ENCODE measurements at places on chromosomes 4 and X.

GRCh38 chrX:30283456-30284200 is 25.6 kb downstream of the NR0B1 start:
- DNase-seq = no peak

- DNase-seq = no peak
These were observed 8.4 kb downstream of the UVSSA start for GRCh38 chr4:1355378-1355777.

DNA sequence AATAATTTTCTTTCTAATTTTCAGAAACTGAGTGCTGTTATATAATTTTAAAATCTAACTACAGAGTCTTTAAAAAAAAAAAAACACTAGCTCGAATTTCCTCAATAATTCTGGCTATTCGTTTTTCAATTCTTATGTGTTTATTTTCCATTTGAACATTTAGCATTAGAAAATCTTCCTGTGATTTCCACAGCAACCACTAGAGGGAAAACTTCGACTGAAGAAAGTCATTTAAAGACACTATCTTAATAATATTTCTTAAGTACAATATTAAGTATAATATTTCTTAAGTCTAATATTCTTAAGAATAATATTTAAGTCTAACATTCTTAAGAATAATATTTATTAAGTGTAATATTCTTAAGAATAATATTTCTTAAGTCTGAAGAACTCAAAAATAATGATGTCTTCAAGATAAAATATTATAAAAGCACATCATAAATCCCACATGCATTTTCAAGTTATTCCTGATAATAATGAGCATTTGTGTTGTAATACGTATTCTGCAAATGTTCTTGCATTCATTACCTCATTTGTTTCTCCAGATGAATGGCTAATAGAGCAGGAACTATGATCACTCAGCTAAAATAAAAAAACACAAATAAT is 118.4 kb upstream of the WDR17 start:
- DNase-seq = no peak

- no peak for DNase-seq
These were observed 470.1 kb upstream of the HS3ST1 start for GRCh38 chr4:11898796-11899195.

DNA sequence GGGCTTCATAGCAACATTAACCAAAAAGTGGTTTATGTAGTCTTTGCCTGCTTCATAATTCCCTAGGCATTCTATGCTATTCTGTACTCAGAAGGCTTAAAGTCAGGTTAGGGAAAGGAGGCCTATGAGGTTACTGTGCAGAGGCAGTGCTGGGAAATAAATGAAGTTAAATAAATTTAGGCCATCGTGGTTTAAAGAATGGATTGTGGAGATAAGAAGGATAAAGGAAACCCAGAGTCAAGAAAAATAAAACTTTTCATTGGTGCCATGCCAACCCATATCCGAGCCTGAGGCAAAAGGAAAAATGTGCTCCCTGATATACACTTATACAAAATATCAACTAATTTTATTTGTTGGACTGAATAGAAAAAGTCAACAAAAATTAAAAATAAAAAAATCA is 70.2 kb downstream of the AR start:
- DNase-seq = no peak

- DNase-seq = no peak
These were observed 103.7 kb upstream of the TENT5D start for GRCh38 chrX:80316526-80316925.

DNA sequence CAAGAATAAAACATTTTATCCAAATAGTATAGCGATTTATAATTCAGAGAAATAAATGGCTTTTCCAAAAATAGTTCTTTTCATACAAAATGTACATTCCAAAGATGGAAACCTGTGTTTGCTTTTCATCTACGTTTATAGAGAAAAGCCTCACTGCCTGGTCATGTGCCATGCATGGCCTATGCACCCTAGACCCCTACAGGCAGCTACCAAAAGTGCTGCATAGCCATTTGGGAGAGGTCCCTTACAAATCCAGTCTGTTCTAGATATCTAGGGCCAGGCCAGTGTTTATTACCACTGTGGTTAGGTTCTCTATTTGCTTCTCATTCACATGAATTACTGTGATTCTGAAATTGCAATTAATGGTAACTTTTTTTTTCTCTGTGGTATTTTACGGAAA is 17.2 kb downstream of the HMGB2 start:
- DNase-seq = no peak

- no peak for DNase-seq
These were observed 1.6 kb downstream of the SLITRK4 start for GRCh38 chrX:143634309-143634662.

GRCh38 chr4:82561786-82562563 is at the start of gene TMEM150C:
TSS of gene TMEM150C (minus strand) at chr4:82561988. CDS start at chr4:82504657, 57,331 bp downstream.
- DNase-seq = no peak

DNA sequence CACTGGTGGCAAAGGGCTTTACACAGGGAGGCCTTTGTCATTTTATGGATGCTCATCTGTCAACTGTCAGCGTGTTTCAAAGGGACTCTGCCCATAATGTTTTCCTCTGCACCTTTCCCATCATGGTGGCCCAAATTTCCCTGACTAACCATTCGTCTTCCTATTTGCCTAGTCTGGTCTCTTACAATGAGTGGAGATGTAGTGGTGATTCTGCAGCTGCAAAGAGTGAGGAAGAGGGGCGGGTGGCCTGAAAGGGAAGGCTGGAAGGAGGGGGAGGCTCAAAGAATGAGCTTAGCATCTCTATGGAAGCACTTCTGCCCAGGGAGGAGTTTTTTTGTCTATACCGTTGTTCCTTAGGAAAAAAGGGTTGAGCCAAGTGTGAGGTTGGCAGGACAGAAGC is 447.5 kb downstream of the NKX6-1 start:
- no peak for DNase-seq

DNA sequence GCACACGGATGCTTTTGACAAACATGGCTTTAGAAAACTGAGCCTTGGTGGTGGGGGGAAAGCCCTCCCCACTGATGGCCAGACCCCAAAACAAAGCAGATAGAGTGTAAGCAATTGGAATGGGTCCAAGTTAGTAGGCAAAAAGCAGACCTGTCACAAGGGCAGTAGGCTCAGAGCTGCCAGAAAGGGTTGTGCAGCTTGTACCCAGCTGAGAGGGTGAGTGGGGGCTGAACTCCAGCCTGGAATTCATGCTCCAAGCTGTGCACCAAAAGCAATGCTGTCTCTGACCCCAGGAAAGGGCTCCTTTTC is 101.1 kb upstream of the TEX13D start:
- DNase-seq = no peak

DNA sequence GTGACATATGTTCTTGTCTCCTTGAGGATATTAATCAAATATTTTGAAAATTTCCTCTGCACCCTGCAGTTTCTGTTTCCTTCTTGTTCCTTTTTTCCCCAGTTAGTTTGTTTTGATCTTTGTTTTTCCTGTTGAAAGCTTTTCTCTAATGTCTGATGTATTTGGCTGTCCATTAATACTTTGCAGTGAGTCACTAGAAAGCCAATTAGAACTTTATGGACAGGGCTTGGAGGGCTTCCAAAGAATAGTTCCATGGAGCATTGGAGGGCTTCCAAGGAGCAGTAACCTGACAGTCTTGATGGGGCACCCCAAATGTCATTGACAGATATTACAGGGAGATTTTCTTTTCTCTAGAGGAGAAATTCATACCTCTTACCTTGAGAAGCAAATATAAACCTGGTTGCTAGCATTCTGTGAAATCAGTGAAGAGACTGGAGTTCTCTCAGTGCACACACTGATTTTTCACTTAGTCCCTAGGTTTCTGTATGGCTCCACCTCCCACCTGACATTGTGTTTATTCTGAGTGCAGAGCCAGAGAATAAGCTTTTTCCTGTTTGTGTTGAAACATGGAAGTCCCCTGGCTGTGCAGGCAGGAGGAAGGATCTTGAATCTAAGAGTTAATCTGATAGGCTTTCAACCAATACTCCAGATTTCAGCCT is 26.5 kb downstream of the SPARCL1 start:
- DNase-seq = no peak

- no peak for DNase-seq
These were observed 57.8 kb downstream of the NDNF start for GRCh38 chr4:121014544-121014943.

GRCh38 chr4:142281999-142282398 is 564.1 kb downstream of the INPP4B start:
- DNase-seq = no peak

GRCh38 chr4:105496899-105497298 is 23.0 kb upstream of the PPA2 start:
- no peak for DNase-seq

GRCh38 chrX:12447448-12448064 is 309.3 kb downstream of the FRMPD4 start:
- no peak for DNase-seq

- no peak for DNase-seq
These were observed 27.9 kb upstream of the KIAA0232 start for GRCh38 chr4:6754481-6755087.

DNA sequence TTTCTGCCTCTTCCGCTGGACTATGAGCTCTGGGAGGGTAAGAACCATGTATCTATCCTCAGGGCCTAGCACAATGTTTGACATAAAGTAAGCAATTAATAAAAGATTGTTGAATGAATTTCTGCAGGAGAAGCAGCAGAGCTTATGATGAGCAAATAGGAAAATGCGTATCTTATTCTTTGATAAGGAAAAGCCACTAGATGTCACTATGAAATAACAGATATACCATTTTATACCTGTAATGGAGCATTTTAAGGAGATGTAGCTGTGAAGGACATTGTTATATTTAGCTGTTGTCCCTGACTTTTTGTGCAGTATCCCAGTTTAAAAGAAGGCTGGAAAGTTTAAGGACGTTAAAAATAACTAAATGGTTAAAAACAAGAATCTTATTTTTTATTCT is 147.2 kb upstream of the MBNL3 start:
- DNase-seq = no peak

- no peak for DNase-seq
These were observed 2.2 kb upstream of the MGARP start for GRCh38 chr4:139282065-139282720.

DNA sequence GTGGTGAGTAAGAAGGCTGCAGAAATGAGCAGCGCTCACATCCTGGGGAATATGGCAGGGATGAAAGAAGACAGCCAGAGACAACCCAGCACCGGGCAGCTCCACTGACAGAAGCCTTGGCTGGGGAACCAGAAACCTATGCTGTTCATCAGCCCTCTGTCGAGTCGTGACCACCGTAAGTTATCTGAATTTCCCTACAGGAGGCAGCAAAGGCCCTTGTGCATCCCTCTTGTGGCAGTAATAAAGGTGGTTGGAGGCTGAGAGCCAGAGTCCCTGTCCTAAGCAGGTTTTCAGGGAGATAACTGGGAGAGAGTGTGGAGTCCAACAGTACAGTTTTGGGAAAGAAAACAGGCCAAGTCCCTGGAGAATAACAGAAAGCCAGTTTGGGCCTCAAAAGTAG is 194.0 kb upstream of the BOD1L1 start:
- no peak for DNase-seq

GRCh38 chr4:81789158-81789557 is 317.5 kb upstream of the RASGEF1B start:
- DNase-seq = no peak

DNA sequence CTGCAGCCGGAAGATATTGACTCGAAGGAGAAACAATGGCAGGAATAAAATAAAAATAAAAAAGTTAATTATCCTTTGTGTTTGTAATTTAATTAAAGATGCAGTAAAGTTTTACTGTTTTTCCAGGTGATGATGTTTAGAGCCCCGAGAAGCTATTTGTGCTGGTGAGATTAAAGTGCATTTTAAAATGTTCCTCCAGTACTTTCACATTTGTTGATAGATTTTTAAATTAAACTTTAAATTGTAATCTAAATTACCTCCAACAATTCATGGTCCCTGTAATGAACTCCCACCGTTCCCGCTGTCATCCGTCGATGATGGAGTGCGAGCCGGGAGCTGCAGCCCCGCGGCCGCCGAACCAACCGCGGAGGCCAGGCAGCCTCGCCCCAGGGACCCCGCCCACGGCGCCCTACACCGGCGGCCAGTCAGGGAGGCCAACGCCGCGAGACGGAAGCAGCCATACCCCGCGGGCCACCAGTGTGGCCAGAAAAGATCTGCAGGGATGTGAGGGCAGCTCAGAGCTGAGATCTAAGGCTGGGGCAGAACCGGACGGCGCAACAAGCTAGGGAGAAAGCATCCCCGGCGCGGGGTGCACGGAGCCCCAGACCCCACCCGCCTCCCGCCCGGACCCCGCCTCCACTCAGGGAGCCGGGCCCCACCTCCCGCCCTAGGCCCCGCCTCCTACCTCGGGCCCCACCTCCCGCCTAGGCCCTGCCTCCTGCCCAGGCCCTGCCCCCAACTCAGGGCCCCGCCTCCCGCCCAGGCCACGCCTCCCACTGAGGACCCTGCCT is 104.0 kb downstream of the FAM53A start:
- DNase-seq = peak; percentile 93

GRCh38 chrX:86154553-86154952 is 6.3 kb downstream of the DACH2 start:
- DNase-seq = no peak

GRCh38 chr4:82969414-82969813 is 41.2 kb downstream of the LIN54 start:
- DNase-seq = no peak

DNA sequence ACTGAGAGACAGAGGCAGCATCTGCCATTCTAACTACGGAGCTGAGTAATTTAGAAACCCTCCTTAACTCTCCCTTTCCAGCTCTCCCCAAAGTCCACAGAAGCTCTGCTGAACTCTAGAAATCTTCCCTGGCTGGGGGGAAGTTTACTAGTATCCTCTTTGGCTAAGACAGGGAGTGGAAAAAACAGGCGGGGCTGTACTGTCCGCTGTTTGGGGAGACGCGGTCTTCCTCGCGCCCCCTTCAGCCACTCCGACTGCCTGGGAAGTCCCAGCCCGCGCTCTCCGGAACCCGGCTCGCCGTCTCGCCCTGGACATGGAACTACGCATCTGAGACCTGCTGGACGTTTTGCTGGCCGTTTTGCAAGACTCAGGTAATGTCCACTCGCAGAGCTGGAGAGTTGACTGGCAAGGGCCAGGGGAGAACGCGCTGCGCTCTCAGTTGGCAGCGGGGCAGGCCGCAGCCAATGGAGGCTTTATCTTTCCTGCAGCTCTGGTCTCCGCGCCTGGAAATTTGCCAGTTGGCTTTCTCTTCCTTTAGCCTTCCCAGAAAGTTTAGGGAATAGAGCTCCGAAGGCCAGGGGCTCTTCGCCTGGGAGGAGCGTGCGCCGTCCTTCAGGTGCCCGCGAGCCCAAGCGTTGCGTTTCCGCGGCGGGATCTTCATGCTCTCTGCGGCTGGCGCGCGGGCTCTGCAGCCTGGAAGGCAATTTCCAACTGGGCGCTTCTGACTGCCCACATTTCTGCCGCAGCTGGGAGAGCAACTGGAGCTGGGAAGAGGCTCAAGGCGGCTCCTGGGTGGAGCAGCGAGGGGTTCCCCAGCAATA is 892 bp downstream of the IL1RAPL2 start:
- DNase-seq = no peak

GRCh38 chr4:88752754-88753153 is 55.1 kb upstream of the NAP1L5 start:
- DNase-seq = no peak

DNA sequence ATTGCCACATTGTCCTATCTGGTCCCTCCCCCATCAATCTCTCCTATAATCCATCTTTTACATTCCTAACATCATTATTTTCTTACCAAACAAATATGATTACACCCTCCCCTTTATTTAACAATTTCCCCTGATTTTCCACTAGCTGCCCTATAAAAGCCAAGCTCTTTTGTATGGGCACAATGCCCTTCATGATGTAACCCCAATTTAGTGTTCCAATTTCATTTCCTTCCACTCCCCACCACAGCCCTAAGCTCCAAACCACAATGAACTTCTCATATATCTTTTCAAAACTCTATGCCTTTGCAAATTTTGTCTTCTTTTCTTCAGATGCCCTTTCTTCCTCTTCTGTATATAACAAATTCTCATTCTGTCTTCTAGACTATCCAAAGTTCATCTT is 39.5 kb upstream of the PTPN13 start:
- DNase-seq = no peak
